Stimulated activated CD4-positive, alpha-beta T cell treated with anti-CD3 and anti-CD28 coated beads, TNF-alpha, amount 100 ng/mL, for 1 hour (primary cell): ENCODE measurements at places on chromosomes 13 and 19.

GRCh38 chr19:10565028-10565566 lies 713 bp downstream of the KRI1 start:
- no peak for DNase-seq

DNA sequence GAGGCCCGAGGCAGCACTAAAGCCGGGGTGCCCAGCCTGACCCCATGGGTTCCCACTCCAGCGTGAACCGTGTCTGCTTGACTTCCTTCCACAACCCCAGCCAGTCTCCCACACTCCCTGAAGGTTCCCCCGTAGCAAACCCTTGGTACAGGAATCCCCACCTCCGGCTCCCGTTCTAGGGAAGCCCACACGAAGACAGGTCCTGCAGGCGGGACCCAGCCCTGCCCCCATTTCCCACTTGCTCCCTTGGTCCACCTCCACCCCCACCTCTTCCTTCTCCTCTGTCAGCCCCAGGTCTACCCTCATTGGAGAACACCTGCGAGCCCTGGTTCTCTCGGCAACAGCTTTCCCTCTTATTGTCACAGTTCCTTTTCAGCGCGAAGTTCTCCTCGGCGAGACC lies 23.9 kb downstream of the C19orf81 start:
- DNase-seq: no peak

DNA sequence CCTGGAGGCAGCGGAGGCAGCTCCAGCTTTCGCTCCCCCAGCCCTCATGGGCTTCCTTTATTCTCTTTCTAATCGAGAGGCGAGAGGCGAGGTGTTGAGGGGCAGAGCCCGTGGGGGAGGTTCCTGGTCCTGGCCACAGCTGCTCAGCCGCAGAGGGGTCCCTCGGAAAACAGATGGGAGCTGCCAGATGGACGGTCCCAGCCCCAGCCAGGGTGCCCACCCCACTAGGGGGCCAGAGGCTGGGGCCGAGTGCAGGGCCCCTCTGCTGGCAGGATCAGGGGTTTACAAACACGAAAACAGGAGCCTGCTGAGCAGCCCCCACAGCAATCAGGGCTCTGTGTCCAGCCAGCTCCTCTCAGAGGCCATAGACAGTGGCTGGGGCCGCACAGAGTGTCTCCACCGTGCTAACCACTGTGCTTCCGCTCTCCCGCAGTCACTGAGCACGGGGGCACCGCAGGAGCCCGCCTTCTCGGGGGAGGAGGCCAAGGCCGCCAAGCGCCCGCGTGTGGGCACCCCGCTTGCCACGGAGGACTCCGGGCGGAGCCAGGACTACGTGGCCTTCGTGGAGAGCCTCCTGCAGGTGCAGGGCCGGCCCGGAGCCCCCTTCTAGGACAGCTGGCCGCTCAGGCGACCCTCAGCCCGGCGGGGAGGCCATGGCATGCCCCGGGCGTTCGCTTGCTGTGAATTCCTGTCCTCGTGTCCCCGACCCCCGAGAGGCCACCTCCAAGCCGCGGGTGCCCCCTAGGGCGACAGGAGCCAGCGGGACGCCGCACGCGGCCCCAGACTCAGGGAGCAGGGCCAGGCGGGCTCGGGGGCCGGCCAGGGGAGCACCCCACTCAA lies 182.2 kb downstream of the KDM4B start:
- DNase-seq: no peak

DNA sequence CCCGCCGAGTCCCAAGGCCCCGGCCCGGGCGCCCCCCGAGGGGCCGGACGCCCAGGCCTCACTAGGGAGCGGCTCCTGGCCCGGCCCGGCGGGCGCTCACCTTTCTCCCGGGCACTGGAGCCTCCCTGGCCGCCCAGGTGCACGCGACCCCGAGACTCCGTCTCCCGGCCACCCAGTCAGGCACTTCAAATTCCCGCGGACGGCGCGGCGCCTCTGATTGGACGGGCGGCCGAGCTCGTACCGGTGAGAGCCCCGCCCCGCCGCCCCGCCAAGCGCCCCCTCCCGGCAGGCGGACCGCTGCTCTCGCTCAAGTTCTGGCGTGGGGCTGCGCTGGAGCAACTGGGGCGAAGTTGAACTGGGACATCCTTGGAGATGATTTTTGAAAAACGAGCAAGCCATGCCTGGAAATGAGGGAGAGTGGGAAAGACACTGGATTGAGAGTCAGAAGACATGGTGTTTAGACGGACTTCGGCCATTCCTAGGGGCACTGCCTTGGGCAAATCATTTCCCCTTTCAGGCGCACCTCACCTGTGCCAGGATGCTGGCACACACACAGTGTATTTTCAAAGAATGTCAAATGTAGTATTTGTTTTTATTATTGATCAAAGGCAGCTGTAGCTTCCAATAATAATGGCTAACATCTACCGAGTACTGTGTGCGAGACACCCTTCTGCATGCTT lies 485.3 kb downstream of the UQCRFS1 start:
- no peak for DNase-seq

DNA sequence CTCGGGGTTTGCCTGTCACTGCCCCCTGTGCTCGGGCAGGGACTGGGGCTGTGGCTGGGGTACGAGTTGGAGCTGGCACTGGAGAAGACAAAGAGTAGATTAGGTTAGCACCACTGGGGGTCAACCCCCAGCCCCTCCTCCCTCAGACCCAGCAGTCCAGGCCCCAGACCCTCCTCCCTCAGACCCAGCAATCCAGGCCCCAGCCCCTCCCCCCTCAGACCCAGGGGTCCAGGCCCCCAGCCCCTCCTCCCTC lies 19.1 kb downstream of the ZNF575 start:
- no peak for DNase-seq

DNA sequence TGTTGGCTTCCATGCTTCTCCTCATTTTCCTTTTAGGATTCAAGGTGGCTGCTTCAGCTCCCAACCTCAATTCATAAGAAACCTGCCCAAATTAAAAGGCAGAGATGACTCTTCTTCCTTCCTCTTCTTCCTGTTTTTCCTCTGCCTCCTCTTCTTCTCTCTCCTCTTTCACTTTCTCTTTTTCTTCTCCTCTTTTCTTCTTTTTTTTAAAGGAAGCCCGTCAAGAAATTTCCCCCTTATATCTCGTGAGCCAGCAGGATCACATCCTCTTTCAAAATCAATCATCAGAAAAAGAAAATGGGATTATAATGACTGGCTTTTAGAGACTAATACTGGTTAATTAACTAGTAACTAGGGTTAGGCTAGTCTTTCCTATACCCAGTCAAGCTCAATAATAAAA lies 220.3 kb downstream of the NBEA start:
- DNase-seq: no peak

DNA sequence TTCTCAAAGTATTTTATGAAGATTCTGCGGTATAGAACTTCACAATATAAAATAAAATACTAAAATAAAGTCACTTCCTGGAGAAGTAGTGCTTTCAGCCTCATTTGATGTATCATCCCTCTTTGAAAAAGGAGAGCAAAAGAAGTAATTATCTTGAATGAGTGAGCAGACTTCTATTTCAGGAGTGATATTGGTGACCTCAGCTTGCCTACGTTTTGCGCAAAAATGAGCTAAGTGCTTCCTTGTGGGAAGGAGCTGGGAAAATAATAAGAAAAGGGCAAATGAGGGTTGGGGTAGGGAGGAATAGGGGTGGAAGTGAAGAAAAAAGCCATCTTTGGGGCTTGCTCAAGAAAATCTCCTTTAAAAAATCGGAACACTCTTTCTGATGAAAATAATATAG lies 1773.6 kb downstream of the OLFM4 start:
- no peak for DNase-seq

DNA sequence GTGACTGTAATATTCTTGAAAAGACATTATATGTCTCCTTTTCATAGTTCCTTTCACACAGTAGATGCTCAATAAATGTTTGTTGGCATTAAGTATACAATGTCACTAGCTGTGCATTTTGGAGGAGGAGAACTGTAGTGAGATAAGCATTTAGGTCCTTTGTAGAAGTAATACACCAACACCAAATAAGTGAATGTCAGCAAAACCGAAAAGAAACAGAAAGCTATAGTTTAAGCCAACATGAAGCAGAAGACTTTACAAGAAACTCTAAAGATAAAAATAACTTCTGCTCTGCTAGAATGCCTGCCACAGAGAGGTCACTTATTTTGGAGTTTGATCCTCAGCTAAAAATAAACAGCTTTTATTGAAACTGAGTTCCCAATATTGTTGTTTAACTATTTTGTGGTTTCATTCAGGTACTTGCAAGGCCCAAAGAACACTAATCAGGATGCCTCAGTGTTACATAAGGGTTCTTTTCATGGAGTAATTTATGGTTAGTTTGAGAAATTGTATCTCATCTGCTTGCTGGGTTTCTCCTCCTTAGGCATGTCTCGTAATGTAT lies 86.2 kb downstream of the STARD13 start:
- no peak for DNase-seq

DNA sequence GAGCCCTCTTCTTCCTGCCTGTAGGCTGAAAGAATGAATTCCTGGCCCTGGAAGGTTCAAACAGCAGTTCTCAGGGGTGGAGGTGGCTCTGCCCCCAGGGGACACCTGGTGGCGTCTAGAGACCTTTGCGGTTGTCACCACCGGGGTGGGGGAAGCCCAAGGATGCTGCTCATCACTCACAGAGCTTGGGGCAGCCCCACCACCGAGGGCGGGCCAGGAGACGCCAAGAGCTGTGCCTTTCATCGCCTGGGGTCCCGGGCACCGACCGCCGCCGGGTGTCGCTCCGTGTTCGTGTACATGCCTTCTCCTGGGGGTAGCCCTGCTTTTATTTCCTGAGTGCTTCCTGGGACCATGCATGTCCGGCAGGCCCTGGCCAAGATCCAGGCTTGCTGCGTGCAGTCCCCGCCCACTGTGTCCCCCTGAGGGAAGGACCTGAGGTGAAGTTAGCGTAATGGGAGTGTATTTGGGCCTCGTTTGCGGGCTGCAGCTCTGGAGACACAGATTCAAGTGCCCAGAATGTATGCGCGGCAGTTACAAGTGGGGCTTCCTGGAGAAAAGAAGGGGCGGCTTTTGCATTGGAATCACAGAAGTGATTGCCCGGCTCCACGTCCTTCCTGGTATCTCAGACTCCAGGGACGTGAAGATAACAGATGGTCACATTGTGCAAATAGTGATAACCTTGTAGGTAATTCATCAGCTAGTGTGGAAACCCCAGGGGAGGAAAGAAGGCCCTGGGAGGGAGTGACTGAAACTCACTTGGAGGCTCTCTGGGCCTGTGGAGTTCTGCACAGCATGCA lies 7.8 kb downstream of the DOT1L start:
- DNase-seq: peak; percentile 51

DNA sequence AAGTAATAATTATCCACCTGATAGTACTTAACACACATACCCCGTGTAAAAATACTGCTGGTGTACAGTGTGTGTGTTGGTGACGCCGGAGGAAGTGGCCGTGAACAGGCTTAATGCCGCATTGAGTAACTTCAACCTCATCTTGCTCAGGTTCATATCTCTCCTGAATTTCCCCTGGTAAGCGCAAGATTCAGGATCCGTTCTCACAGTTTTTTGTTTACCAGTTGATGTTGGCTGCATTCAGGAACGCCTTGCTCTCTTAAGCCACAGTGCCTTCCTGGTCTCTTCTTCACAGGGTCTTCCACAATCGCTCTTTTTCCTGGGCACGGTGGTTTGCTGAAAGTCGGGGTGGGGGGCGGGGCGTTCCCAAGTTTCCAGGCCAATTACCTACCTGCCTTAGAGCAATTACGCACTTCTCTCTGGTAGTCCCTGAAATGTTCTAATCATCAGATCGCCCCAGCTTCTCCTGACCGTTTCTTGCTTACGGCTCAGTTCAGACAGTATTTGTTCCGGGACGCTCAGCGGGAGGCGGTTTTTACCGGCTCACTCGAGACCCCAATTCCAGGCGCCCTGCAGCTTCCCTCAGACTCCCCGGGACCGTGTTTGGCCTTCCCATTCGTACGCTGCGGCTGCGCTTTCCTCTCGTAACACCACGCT lies 706 bp upstream of the DNAJC3 start:
- DNase-seq: no peak

DNA sequence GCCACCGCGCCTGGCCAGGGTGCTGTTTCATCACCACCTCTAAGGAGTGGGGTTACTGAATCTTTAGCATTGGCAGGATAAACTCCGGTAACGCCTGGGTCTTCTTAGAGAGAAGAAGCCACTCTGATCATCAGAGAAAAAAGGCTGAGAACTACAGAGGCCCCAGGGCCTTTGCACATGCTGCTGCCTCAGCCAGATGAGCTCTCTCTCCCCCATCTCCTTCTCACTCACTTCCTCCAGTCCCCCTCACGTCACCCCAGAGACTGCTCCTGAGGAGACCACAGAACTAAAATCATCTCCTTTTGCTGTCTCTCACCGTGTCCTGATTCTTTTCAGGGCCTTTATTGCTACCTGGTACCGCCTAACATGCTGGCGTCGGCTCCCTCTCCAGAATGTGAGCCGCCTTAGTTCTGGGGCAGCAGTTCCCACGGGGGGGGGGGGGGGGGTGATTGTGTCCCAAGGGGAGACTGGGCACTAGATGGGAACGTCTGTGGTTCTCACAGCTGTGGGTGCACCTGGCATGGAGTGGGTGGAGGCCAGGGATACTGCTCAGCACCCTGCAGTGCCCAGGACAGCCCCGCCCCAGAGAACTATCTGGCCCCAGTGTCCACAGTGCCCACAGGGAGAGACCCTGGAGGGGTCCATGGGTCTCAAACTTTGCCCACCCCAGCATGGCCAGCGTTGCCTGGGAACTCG lies 5.1 kb upstream of the DIRAS1 start:
- DNase-seq: no peak

DNA sequence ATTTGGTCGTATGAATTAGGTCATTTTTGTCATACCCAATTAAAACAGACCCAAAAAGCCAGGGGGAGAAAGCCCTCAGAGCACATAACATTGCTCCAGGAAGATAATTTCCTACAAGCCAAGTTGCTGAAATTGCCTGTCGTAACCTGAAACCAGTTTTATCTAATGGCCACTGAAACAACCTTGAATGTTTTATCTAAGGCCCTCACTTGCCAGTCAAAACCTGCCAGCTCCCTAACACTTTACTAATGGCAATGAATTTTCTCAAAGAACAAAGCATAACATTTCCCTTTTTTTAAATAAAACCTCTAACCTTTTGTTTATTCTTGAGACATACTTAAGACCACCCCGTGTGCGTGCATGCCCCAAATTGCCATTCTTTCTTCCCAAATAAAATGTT lies 496.2 kb upstream of the KLHL1 start:
- DNase-seq: no peak

DNA sequence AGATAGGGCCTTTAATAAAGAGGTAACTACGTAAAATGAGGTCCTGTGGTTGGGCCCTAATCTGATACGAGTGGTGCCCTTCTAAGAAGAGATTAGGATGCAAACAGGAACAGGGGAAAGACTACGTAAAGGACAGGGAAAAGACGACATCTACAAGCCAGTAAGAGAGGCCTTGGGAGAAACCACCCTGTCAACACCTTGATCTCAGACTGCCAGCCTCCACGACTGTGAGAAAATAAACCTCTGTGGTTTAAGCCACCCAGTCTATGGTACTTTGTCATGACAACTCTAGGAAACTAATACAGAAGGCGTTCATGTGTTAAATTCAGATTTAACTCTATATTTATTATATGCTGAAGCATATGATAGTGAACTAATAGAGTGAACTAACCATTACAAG lies 566.3 kb downstream of the UQCRFS1 start:
- no peak for DNase-seq

GRCh38 chr19:34145741-34146202 lies 26.5 kb upstream of the LSM14A start:
- DNase-seq: peak; percentile 7
